ENCODE measurements at places on chromosomes 2 and 18. TPM values are rescaled to one million over a fixed set of nuclear protein-coding genes. Genes with fewer than 3 reads are reported as not detected.

Gene OTOS
- total RNA-seq = not detected

Gene STON1
- 8.2 TPM for total RNA-seq

Gene ZBTB14
- 13.0 TPM for total RNA-seq

Gene FEZ2
- total RNA-seq = 75.1 TPM

Gene LRRTM4
- total RNA-seq = not detected

Gene ELOA2
- total RNA-seq = not detected

All from uterine smooth muscle cell (primary cell).